ENCODE measurements at places on chromosomes 11 and 22. TPM values are rescaled to one million over a fixed set of nuclear protein-coding genes. Genes with fewer than 3 reads are reported as not detected.

Gene ACTN3
- not detected for total RNA-seq

Gene PLET1
- total RNA-seq = not detected

Gene CRYBB2
- total RNA-seq = not detected

Gene RFPL1
- not detected for total RNA-seq

Gene ELFN2
- total RNA-seq = 0.65 TPM

Gene FIBP
- total RNA-seq = 83.5 TPM

Gene IFTAP
- total RNA-seq = 16.4 TPM

Gene APOA1
- not detected for total RNA-seq

Gene NAV2
- total RNA-seq = 90.2 TPM

Gene OR8U1
- total RNA-seq = not detected
